ENCODE measurements at places on chromosomes 7 and 10. TPM values are rescaled to one million over a fixed set of nuclear protein-coding genes. Genes with fewer than 3 reads are reported as not detected.

The UCN3 gene
- not detected for total RNA-seq

The ERVW-1 gene
- not detected for total RNA-seq

The FGFBP3 gene
- total RNA-seq = 0.08 TPM

The GPR22 gene
- total RNA-seq = not detected

The CTNNA3 gene
- not detected for total RNA-seq

The DLX6 gene
- 0.15 TPM for total RNA-seq

The UNC5B gene
- 12.6 TPM for total RNA-seq

The ANKRD30A gene
- total RNA-seq = not detected

The TMEM270 gene
- not detected for total RNA-seq

The LHPP gene
- total RNA-seq = 13.4 TPM

The CHN2 gene
- total RNA-seq = 0.15 TPM

The OR2A5 gene
- not detected for total RNA-seq

The EIF4EBP2 gene
- 12.5 TPM for total RNA-seq

The GIMAP6 gene
- not detected for total RNA-seq

The PLA2G12B gene
- total RNA-seq = not detected

The ZNF467 gene
- total RNA-seq = 0.68 TPM

The SEMA4G gene
- total RNA-seq = 2.1 TPM

The PIK3AP1 gene
- total RNA-seq = 0.04 TPM

The FBH1 gene
- 57.6 TPM for total RNA-seq

The CYP2C9 gene
- total RNA-seq = not detected

The AVPI1 gene
- total RNA-seq = 23.0 TPM

The PRKAR2B gene
- not detected for total RNA-seq

The AGAP3 gene
- total RNA-seq = 79.7 TPM

The FFAR4 gene
- total RNA-seq = not detected

The ENTPD1 gene
- total RNA-seq = not detected

The IGF2BP3 gene
- 12.0 TPM for total RNA-seq

The IRF5 gene
- total RNA-seq = 9.1 TPM

The EXOC6 gene
- 1.4 TPM for total RNA-seq

The ACBD5 gene
- 10.5 TPM for total RNA-seq

The EBLN1 gene
- not detected for total RNA-seq

The TMEM178B gene
- total RNA-seq = under 0.01 TPM

The GIMAP7 gene
- total RNA-seq = not detected

The GSDME gene
- 87.6 TPM for total RNA-seq

The SAP25 gene
- not detected for total RNA-seq

The MEST gene
- 20.4 TPM for total RNA-seq

The BICC1 gene
- total RNA-seq = 10.4 TPM

The SUN3 gene
- not detected for total RNA-seq

The ACTL6B gene
- not detected for total RNA-seq

The UNCX gene
- total RNA-seq = not detected

The PRKCQ gene
- total RNA-seq = 14.4 TPM

The DYNC1I1 gene
- total RNA-seq = 1.0 TPM

The LLCFC1 gene
- not detected for total RNA-seq

The CPA1 gene
- total RNA-seq = not detected

The PDE1C gene
- total RNA-seq = 6.7 TPM

The PNLIPRP1 gene
- not detected for total RNA-seq

The ADRB1 gene
- 0.76 TPM for total RNA-seq

The ERLIN1 gene
- total RNA-seq = 32.8 TPM

The PIK3CG gene
- total RNA-seq = not detected

The PTCD1 gene
- total RNA-seq = 2.7 TPM

The CDHR1 gene
- 3.0 TPM for total RNA-seq

The STAG3 gene
- not detected for total RNA-seq

The MYO1G gene
- total RNA-seq = not detected
